ENCODE measurements at places on chromosomes 7 and 10.

GRCh38 chr7:128056901-128057300 is 25.7 kb upstream of the LRRC4 start:
- no peak for DNase-seq

- no peak for DNase-seq
These were observed 238.7 kb downstream of the SEC23IP start for GRCh38 chr10:120131183-120131582.

GRCh38 chr10:71998840-71999194 is 34.6 kb downstream of the CHST3 start:
- no peak for DNase-seq

DNA sequence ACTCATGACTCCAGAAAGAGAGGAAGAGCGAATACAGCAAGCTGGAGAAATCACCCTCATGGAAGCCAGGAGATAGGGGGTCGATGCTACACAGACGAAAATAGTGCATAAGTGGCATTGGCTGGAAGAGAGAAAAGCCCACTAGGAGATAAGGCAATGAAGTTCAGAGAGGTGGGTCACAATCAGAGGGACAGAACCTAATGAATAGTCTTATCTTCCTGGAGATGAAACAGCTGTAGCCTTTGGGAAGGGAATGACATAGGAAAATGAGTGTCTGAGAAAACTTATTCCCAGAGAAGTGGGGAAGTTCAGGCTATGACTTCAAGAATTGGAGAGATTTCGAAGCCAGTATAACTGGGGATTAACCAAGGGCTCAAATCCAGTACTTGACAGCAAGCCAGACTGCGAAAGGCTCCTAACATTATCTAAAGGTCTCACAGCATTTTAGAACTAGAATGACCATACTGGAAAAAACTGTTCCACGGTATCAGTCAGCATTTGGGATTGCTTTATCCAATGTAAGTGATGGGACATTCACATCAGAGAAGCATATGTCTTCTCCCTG is 211.1 kb downstream of the ZNF365 start:
- no peak for DNase-seq

GRCh38 chr7:7185371-7185989 is 3.1 kb downstream of the C1GALT1 start:
- no peak for DNase-seq

DNA sequence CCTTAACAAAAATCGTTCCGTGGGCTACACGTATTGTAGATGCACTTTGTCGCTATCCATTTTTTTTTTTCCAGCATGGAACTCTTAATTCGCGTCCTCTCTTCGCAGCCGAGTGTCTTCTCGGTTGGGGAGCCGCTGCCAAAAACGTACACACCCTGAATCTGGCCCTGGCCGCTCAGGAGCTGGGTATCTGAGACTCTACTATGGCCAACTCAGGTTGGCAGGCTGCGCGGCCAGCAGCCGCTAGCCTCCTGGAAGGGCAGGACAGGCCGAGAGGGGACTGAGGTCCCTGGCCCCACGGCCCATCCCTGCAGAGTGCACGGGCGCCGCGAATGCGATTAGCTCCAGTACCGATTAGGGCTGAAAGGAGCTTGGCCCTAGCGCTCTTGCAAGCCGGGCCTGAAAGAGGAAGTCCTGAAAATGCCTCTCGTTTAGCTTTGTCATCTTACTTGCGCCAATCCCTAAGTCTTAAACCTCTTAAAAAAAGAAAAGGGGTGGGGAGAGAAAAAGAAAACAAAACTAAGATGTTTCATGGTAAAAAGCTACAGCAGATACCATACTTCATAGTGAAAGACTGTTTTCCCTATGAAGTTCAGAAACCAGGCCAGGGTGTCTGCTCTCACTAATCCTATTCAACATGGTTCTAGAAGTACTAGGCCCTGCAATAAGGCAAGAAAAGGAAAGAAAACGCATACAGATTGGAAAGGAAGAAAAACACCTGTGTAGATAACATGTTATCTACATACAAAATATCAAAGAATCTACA is 113.2 kb upstream of the RHEB start:
- DNase-seq = no peak

GRCh38 chr7:41122256-41122987 is 580.5 kb downstream of the INHBA start:
- no peak for DNase-seq

GRCh38 chr7:29288181-29289091 is 93.9 kb downstream of the CHN2 start:
- no peak for DNase-seq

- no peak for DNase-seq
These were observed 159.9 kb downstream of the ZNF365 start for GRCh38 chr10:62534031-62534430.

DNA sequence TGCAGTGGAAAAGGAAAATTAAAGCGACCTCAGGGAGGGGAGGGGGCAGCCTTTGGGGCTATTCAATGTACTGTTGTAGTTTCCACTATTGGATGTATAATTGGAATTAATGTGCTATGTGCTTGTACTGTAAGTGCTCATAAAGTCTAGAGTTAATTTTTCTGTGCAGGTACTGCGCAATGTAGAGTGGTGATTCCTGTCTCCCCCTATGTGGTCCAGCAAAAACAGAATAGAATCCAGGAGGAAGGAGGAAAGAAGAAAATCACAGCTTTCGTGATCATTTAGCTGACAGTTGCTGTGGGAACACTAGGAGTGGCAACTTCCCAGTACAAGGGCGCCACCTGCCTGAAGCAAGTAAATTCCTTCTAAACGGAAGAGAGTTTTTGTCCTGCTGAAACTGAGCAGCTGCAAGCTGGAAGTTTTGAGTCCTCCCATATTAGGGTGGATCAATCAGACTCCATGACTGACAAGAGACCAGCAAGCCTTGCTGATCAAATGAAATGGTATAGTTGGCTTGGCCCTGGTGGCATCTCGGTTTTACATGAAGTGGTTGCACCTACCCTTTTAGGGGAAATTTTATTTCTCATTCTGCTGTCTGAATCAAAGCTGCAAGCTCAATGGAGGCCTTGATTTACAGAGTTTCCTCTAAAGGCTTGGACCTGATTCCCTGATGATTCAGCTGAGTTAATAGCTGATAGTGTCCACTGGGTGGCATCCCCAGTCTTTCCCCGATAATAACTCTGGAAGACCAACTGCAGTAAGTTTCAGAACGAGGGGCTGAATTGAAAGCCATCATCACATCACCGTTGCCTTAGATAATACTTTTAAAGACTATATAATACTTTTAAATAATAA is 299.8 kb downstream of the HGF start:
- DNase-seq = peak; percentile 41

DNA sequence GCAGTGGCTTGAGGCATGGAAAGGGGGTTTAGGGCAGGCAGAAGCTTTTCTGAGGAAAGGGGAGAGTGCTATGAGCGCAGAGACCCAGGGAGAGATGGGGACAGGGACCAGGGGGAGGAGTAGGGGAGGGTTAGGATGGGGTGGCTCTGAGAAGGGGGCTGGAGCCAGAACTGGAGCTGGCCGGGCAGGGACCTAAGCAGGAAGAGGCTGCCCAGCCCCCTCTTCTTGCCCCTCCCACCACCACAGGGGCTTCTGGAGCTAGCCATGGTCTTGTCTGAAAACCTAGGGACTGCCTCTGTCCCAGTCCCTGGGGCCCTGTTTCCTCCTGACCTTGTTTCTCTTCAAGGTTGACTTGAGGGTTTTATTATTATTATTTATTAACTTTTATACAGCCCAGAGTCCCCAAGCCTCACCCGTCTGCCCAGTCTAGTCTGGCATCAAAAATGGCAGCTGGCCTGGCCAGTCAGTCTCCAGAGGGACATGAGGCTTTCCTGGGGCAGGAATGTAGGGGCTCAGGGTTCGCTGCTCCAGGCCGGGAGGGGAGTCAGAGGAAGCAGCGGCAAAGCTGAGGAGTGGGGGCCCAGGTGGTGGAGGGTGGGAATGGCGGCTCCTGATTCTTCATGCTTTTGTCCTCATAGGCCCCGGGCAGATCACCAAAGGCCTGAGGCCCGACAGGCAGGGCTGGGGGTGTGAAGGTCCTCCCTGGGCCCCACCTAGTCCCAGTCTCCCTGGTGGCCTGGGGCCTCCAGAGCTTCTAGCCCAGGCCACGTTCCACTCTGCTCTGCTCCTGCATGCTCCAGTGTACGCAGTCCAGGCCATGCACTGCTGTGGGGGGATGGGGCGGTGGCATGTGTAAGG is 5.7 kb downstream of the TRIM8 start:
- no peak for DNase-seq

- peak; percentile 73 for DNase-seq
These were observed 173.1 kb downstream of the PTPRN2 start for GRCh38 chr7:158414486-158414961.

- no peak for DNase-seq
These were observed 2.5 kb upstream of the LFNG start for GRCh38 chr7:2517026-2517425.

GRCh38 chr7:80459776-80460510 is 51.9 kb downstream of the GNAT3 start:
- no peak for DNase-seq

GRCh38 chr7:104530251-104530650 is 201.8 kb downstream of the LHFPL3 start:
- DNase-seq = no peak

GRCh38 chr7:55400191-55400590 is 35.1 kb downstream of the LANCL2 start:
- no peak for DNase-seq

GRCh38 chr7:149532654-149533053 is 35.0 kb upstream of the ZNF746 start:
- no peak for DNase-seq

DNA sequence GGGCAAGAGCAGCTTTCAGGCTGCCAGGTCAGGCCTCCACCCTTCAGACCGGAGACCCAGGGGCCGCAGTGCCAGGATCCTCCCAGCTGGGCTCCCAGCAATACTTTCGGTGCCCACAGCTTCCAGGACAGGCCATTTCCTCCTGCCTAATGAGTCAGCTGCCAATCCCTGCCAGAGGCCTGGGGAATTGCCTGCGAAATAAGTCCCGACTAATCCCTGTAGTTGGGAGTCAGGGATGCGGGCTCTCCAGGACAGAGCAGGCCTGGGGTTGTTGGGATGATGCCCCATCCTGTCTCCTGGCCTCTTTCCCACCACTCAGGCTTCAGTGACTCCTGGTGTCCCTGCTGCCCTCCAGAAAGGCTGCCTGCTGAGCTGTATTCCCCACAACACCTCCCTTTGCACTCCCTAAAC is 143.5 kb upstream of the UNC5B start:
- DNase-seq = no peak

- no peak for DNase-seq
These were observed 35.2 kb downstream of the ZNF783 start for GRCh38 chr7:149297034-149297755.

DNA sequence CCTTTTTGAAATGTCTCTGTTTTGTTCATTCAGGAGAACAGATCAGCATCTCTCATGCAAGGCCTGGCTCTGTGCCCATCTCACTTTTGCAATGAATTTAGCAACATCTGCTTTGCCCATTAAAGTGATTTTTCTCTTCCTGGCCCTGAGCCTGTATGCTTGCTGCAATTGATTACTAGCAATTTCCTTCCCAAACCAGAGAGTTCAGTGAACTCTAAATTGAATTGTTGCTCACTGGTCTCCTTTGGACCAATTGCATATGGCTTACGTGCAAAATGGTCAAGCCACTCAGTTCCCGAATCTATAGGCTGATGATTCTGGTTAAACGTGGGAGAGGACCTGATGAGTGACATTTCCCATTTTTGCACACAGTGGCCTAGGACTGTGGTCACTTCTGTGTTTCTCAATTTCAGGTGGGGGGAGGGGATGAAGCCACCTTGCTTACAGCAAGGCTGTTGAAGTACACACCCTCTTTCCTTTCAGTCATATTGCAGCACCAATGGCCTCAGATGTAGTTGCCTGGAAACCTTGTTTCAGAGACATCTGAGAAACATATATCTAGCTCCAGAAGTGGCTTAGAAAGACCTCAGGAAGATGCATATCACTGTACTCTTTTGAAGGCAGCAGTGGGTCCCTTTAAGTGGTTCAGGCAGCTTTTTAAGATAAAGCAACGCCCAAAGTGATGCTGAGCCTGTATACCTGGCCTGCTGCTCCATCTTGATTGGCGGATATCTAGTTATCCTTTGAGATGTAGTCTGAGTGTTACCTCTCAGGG is 201.4 kb downstream of the PTEN start:
- no peak for DNase-seq

DNA sequence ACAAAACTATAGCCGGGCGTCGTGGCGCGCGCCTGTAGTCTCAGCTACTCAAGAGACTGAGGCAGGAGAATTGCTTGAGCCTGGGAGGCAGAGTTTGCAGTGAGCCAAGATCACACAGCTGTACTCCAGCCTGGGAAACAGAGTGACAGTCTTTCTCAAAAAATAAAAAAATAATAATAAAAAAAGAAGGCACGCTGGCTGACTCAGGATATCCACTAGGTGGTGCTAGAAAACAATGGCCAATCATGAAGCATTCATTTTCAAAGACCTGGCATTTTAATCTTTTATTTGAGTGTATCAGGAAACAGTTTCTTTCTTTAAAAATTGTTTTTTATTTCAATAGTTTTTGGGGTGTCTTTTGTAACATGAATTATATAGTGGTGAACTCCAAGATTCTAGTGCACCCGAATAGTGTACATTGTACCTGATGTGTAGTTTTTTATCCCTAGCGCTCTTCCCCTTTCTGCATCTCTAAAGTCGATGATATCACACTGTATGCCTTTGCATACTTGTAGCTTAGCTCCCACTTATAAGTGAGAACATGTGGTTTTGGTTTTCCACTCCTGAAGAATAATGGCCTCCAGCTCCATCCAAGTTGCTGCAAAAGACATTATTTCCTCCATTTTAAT is 88.6 kb downstream of the LYZL1 start:
- DNase-seq = peak; percentile 46

GRCh38 chr10:78893217-78893616 is 175.5 kb upstream of the ZMIZ1 start:
- DNase-seq = no peak

GRCh38 chr10:104589431-104589830 is 51.7 kb upstream of the SORCS3 start:
- DNase-seq = no peak

DNA sequence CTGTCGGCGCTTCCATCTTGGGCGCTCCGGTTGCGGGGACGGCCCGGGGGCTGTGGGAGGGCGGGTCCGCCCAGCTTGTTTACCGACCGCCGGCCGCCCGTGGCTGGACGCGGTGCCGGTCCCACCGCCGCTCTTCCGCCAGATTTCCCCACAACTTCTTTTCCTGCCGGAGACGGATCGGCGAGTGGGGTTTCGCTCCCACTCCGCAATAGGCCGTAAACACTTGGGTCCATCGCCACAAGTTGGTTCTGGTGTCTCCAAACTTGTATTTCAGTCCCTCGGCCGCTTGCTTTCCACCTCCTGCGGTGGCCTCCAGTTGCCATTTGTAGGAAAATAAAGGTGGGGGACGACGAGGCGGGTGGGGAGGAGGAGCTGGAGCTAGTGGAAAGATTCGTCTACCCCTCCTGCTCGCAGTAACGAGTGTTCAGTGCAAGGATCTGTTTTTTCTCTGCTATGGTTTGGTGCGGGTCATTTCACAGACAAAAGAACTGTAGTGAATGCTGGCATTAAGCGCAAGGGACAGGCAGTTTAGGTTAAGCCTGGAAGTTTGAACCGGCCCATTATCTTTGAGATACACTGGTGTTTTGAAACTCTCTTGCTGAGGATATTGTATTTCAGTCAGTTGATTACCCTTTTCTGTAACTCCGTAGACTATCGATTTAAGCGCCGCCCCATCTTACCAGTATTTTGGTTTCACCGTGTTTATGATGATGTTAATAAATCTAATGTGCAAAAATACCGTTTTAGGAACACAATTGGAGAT is 24.3 kb upstream of the ZRANB1 start:
- peak; percentile 29 for DNase-seq

Data from frontal cortex (tissue), 4 donors.